A549 treated with dexamethasone at 1 μM for 4 hours (cell line): ENCODE measurements at places on chromosomes 16 and 17. TPM values are rescaled to one million over a fixed set of nuclear protein-coding genes. Genes with fewer than 3 reads are reported as not detected.

The UTS2R gene
- total RNA-seq = 0.06 TPM in 2 of 5 replicates, not detected in the others

The RDM1 gene
- 2.2 to 3.3 TPM (median 2.6 TPM) in 5 replicates for total RNA-seq

The MYH2 gene
- total RNA-seq = not detected in 5 replicates

The CACNA1G gene
- total RNA-seq = 2.7 to 4.9 TPM (median 4.6 TPM) in 5 replicates

The KRTAP1-1 gene
- total RNA-seq = not detected in 5 replicates

The TMC8 gene
- 0.14 to 0.45 TPM (median 0.18 TPM) in 5 replicates for total RNA-seq

The HSDL1 gene
- 13.3 to 21.9 TPM (median 18.5 TPM) in 5 replicates for total RNA-seq

The ZPBP2 gene
- total RNA-seq = not detected in 5 replicates

The ITGA2B gene
- 1.1 to 2.3 TPM (median 1.4 TPM) in 5 replicates for total RNA-seq

The MMP28 gene
- total RNA-seq = 4.9 to 8.8 TPM (median 7.5 TPM) in 5 replicates

The IRX5 gene
- total RNA-seq = 1.2 to 2.3 TPM (median 1.8 TPM) in 5 replicates

The ZNF771 gene
- total RNA-seq = 3.2 to 4.3 TPM (median 4.2 TPM) in 5 replicates

The SLC12A3 gene
- total RNA-seq = 0.04 TPM in 1 of 5 replicates, not detected in the others

The LGALS9B gene
- not detected in 5 replicates for total RNA-seq

The TMEM92 gene
- total RNA-seq = 14.9 to 17.9 TPM (median 16.1 TPM) in 5 replicates
